ENCODE measurements at places on chromosomes 7 and 10.

GRCh38 chr7:67564959-67565358 lies 568.3 kb downstream of the TYW1 start:
- no peak for DNase-seq

DNA sequence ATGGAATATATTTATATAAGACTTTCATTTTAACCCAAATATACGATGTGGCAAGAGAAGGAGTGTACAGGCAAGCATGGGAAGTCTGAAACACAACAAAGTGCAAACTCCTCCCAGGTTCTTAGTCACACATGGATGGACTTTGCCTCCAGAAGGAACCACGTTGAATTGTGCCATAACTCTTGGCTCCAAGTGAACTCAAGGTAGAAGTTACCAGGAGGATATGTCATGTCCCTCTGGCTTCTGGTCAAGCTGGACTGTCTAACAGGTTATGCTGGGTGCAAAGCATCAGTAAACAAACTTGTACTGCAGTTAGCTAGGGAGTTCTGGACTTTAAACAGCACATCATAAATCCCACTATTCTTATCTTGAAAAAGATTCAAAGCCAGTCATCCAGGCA lies 328.3 kb upstream of the TEX47 start:
- DNase-seq, result no peak

GRCh38 chr7:156950381-156950858 lies 908 bp downstream of the NOM1 start:
- DNase-seq, result no peak

DNA sequence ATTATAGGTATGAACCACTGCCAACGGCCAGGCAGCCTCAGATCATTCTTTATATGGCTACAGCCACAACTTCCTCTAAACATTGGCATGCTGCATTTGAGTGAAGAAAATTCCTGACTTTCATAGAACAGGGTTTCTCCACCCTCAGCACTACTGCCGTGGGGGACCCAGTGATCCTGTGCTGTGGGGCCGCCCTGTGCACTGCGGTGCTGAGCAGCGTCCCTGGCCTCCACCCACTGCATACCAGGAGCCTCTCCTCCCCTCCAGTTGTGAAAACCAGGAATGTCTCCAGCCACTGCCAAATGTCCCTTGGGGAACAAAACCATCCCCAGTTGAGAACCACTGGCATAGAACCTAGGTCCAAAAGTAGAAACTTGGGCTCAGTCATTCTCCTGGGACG lies 15.8 kb downstream of the CNPY1 start:
- DNase-seq, result no peak

- DNase-seq, result no peak
Observed at GRCh38 chr7:29287366-29287765, 92.8 kb downstream of the CHN2 start.

GRCh38 chr10:76317078-76317477 lies 885.7 kb downstream of the LRMDA start:
- no peak for DNase-seq

DNA sequence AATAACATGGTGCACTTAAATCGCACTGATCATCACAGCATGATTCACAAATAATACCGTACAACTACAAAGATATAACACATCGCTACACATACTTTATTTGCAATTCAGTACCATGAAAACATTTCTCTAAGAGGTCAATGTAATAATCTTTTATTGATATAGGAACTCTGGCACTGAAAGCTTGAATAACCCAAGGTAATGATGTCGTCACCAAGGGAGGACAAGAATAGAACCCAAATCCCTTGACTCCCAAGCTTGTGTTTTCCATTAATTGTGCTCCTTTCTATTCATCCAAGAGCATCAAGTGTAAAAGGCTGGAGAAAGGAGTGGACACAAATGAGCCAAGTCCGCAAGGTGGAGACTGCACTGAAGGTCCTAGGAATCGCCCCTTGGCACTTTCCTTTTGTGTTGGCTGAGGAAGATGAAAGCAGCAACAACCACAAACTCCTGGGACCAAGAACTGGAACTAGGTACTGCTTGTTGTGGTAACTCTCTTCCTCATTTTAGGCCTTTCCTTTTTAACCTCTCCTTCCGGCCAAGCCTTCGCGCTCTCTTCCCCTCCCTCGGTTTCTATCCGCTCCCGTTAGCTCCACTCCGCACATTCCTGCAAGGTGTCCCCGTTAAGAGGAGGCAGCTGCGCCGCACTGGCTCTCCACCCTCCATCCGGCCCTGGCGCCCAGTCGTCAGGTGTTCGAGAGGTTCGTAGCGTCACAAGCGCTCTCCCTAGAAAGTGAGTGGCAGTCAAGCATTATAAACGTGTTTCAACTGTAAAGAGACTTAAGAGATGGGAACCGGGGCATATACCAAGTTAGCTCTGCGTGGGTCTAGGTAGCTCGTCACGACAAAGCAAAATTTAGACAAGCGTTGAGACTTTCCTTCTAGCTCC lies 1.0 kb upstream of the CBLL1 start:
- no peak for DNase-seq

DNA sequence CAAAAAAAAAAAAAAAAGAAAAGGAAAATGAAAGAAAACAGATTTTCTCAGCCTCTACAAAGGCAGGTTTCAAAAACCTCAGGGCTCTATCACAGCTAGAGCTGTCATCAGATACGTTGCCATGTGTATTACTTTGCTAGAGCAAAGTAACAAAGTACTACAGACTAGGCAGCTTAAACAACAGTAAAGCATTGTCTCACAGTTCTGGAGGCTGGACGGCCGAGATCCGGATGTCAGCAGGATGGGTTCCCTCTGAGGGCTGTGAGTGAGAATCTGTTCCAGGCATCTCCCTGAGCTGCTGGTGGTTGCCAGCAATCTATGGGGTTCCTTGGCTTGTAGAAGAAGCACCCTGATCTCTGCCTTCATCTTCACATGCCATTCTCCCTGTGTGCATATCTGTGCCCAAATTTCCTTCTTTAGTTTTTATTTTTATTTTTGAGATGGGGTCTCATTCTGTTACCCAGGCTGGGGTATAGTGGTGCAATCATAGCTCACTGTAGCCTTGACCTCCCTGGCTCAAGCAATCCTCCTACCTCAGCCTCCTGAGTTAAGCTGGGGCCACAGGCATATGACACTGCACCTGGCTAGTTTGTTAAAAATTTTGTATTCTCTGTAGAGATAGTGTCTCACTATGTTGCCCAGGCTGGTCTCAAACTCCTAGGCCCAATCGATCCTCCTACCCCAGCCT lies 48.9 kb upstream of the KDM7A start:
- DNase-seq, result peak; percentile 22

- no peak for DNase-seq
Observed at GRCh38 chr10:110742801-110743200, 98.7 kb downstream of the RBM20 start.

GRCh38 chr10:13724484-13724883 lies 137.7 kb downstream of the PRPF18 start:
- no peak for DNase-seq

DNA sequence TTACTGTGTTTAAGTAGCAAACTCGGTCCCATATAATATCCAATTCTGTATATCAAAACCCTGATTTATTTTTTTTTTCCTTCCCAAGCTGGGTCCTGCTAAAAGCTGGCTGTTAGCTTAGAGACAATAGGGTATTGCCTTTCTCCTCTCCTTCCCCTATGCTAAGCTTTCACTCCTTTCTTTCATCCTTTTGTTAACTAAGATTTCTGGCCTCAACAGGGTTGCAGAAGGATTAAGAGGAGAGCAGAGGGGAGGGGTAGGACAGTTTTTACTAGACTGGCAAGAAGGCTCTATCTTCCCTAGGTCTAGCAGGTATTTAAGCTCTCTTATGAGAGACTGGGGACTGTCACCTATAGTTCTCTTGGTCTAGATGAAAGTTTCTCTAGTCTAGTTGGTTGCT lies 229.2 kb downstream of the KCND2 start:
- DNase-seq, result no peak

DNA sequence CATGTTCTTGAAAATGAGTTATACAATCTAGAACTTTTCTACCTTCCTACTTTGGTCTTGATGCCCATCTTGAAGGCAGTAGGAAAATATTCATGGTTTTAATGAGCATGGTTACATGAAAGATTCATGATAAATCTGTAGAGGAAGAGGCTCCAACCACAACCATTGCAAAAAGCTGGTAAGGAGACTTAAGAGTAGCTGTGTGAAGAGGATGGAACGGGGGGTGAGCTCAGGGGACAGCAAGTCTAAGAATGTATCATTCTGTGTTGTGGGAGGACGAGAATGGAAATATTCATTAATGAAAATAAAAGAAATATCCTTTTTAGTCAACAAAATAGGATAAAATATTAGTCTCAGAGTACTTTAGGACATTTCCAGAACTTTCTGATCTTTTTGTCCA lies 81.1 kb downstream of the BMPER start:
- no peak for DNase-seq

DNA sequence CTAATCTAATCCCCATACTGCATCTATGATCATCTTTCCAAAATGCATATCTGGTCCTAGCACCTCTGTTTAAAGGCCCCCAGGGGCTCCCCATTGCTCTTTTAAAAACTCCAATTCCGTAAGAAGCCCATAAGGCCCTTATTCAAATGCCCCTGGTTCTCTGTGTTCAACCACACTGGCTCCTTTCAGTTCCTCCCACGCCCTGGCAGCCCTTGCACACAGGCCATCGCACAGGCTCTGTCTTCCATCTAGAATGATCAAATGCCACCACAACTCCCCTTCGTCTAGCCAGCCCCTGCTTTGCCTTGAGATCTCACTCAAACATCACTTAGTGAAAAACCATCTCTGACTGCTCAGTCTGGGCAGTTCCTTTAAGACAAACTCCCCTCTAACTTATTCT lies 112.9 kb upstream of the LYZL2 start:
- DNase-seq, result no peak

DNA sequence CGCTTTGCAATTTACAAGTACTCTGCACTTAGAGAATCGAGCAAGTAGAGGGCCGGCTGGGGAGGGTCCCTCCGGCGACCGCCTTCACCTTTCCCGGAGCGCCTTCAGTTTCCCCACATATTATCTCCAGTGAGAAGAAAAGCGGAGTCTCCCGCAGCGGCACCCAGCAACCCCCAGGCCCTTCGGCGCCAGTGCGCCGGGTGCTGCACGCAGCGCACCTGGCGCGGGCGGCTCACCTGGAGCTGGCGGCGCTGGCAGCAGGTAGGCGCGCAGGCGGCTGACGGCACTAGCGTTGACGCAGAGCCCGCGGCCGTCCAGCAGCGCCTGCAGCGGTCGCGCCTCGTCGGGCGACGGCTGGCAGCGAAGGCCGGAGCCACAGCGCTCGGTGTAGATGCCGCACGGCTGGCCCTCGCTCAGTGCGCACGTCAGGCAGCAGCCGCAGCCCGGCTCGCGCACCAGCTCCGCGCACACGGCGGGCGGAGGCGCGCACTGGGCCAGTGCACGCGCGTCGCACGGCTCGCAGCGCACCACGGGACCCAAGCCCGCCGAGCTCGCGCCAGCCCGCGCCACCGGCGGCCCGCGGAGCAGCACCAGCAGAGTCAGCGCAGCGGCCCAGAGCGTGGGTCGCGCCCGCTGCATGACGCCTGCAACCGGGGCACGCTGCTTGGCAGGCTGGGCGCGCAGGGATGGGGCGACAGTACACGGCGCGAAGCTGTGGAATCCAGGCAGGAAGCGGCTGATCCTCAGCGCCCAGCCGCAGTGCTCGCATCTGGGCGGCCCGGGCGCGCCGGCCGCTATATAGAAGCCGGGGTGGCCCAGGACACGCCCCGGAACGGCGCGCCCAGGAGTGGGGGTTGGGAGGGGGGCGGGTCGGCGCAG lies at the start of gene IGFBP3:
IGFBP3 (minus strand) TSS at position 771 of the 879 bp plus-strand sequence; CDS start at position 639, 132 bp downstream.
- DNase-seq, result peak; percentile 48

GRCh38 chr10:1452777-1453176 lies 284.5 kb downstream of the ADARB2 start:
- DNase-seq, result no peak

- DNase-seq, result no peak
Observed at GRCh38 chr7:137151690-137152052, 191.9 kb downstream of the PTN start.

DNA sequence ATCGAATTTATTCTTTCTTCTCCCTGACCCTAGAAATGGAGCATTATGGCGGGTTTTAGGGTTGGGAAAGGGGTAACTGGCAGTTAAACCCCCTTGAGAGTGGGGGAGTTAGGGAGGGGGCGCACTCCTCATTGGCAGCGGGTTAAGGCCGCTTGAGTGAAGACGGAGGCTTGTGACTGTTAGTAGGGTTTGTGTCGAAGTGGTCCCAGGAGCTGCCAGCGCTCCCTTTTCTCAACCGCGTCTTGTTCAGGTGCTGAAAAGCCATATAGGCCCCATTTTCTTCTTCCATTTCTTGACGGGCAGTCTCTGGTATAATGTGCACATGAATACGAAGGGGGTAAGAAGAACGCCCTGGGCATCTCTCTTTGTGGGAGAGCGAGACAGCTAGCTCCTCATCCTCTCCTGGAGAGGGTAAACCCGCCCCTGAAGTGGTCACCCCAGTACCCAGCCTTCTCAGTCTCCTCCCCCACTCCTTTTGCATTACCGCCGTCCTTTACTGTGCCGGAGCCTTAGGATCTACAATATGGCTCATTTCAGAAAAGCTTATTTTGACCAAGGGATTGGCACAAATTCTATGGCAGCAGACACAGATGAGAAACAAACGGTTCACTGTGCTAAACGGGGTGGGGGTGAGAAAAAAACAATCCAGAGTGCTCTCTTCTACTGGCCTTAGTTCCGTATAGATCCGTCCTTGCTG lies 836 bp downstream of the KMT2E start:
- peak; percentile 61 for DNase-seq

DNA sequence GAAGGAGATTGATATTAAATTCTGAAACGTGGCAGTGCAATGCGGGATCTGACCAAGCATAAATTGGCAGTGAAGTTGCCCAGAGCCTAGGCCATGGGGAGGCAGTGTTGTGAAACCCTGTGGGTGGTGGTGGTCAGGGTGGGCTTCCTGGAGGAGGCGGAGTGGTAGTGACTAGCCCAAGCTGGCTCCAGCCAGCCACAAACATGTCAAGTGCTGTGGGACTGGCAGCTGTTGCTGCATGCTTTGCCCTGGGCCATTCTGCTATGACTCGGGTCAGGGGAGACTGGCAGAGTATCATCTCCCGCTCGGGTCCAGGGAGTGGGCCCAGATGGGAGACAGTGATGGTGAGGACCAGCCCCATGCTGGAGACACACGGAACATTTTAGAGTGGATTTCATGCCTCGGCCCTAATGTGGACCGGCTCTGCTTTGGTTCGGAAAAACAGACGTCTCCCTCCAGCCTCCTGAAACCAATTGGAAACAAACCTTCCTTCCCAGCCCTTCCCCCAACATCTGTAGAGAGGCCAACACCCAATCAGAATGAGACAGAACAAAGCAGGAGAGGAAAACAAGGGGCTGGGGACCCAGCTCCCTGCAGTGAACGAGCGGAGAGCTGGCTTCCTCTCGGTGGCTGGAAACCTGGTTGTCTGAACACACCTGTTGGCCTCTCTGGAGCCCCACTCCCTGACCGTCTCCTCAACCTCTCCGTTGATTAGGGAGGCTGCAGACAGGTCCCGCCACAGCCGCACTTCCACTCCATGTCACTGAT lies 58.2 kb downstream of the TMEM270 start:
- no peak for DNase-seq
